ENCODE measurements at places on chromosomes 2 and 18. TPM values are rescaled to one million over a fixed set of nuclear protein-coding genes. Genes with fewer than 3 reads are reported as not detected.
A peak's percentile ranks its signal among the peaks of the same experiment; 100 is the strongest.

Gene NLRC4
- not detected for total RNA-seq

Gene TTN
- 11.0 TPM for total RNA-seq

Gene SOX11
- not detected for total RNA-seq

Gene CNGA3
- total RNA-seq, result not detected

GRCh38 chr2:129299338-129299737 is 680.1 kb upstream of the RAB6C start:
- H3K4me3 ChIP-seq, result no peak overlapping the region
- H3K36me3 ChIP-seq, result no peaks in the 10 kb centered on the region
- no peaks in the 10 kb centered on the region for H3K27me3 ChIP-seq
- DNase-seq, result no peak
- no peaks in the 10 kb centered on the region for H3K4me1 ChIP-seq

- DNase-seq, result no peak
- no peaks in the 10 kb centered on the region for H3K36me3 ChIP-seq
- no peak overlapping the region for H3K27ac ChIP-seq
- H3K4me3 ChIP-seq, result no peak overlapping the region
- 0 out of 2 replicates have a peak, but pooled peaks cover 7% of the 10 kb centered on the region for H3K4me1 ChIP-seq
Measured at GRCh38 chr2:191845876-191846514, 893 bp downstream of the CAVIN2 start.

DNA sequence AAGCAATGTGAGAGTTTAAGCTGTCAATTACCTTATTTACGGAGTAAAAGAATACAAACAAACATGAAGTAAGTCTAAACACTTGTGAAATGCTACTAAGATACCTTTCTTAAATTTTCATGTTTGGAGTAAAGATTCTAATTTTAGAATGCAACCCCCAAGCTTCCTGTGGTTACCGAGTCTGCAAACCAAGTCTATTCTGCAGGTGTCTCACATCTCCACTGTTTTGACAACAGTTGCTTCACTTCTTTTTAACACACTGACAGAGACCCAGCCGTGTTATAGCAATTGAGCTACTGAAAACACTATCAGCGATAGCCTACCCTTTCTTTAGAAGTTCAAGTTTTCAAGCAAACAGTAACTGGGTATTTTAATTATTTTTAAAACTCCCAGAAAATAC is 608.3 kb downstream of the ERBB4 start:
- no peak for DNase-seq
- no peaks in the 10 kb centered on the region for H3K4me1 ChIP-seq
- H3K4me3 ChIP-seq, result no peak overlapping the region
- H3K27ac ChIP-seq, result no peak overlapping the region

DNA sequence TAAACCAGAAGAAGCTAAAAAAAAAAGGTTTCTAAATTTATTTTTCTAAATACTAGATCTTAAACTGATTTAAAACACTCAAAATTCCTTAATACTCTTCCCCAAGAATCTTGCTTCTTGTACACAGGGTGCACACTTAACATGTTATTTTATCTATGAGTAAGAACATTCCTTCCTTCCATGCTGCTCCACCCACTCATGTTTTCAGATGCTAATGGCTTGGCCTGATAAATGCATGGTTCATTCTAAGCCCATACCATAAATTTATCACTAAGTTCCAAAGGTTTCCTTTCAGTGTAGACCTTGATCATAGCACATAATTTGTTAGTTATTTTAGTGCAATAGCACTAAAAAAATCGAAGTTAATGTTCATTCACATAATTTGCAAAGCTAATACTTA is 8.1 kb downstream of the FBXO48 start:
- no peaks in the 10 kb centered on the region for H3K36me3 ChIP-seq
- H3K27me3 ChIP-seq, result no peaks in the 10 kb centered on the region
- no peaks in the 10 kb centered on the region for H3K4me1 ChIP-seq
- DNase-seq, result no peak
- no peak overlapping the region for H3K27ac ChIP-seq
- H3K4me3 ChIP-seq, result no peak overlapping the region

GRCh38 chr2:145383961-145384360 is 864.0 kb upstream of the ZEB2 start:
- H3K4me3 ChIP-seq, result no peak overlapping the region
- DNase-seq, result no peak
- no peaks in the 10 kb centered on the region for H3K27me3 ChIP-seq
- H3K36me3 ChIP-seq, result no peaks in the 10 kb centered on the region

DNA sequence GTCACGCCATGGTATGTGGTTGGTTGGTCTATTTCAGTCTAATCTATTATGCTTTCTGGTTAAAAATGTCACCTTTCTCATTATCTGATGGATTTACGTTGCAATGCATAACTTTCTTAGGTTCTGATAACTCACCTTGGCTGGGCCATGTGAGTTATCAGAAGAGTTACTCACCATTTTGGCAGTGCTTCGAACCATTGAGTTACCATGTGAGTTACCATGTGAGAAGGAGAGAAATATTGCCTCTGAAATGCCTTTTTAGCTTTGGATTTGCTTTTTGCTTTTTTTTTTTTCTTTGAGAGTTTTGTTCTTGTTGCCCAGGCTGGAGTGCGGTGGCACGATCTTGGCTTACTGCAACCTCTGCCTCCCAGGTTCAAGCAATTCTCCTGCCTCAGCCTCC is 1.6 kb downstream of the SMARCAL1 start:
- H3K4me3 ChIP-seq, result no peak overlapping the region
- no peaks in the 10 kb centered on the region for H3K36me3 ChIP-seq
- no peak for DNase-seq

GRCh38 chr2:127426501-127427354 is 8.5 kb downstream of the PROC start:
- DNase-seq, result no peak
- no peaks in the 10 kb centered on the region for H3K27me3 ChIP-seq
- H3K36me3 ChIP-seq, result no peaks in the 10 kb centered on the region
- H3K27ac ChIP-seq, result no peak overlapping the region
- no peaks in the 10 kb centered on the region for H3K4me1 ChIP-seq

DNA sequence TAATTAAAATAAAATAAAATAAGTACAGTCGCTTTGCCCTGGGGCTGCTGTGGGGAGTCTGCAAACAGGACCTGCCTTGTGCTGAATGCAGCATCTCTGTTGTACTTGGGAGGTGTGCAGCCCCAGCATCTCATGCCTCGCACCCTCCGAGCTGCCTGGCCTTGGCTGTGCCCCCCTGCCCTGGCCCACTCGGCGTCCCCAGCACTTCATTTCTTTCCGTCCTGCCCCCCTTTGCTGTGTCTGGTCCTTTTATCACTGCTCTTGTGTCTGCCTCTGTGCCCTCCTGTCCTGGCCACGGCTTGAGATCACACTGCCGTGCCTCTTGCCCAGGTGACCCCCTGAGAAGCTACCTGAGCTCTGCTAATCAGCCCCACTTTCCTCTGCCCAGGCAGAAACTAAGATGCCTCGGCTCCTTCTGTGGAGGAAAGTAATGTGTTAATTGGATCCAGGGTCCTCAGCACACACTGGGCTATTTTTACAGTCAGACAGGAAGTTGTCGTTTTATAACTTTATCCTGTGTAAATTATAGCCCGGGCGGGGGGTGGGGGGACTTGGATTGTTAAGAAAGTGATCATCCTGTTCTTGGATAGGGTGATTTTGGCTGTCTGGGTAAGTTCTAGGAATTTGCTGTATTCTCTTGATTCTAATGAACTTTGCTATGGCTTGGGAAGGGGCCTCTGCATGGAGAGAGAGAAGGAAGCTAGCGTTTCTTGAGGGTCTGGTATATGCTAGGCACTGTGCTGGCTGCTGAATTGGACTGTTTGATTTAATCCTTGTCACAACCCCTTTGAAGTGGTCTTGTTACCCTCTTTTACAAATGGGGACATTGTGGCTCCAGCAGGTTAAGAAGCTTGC is 69.4 kb downstream of the AGAP1 start:
- no peak overlapping the region for H3K4me3 ChIP-seq
- DNase-seq, result no peak
- no peaks in the 10 kb centered on the region for H3K36me3 ChIP-seq
- peak overlapping the region; percentile 33 for H3K27ac ChIP-seq
- H3K4me1 ChIP-seq, result peaks cover 11% of the 10 kb centered on the region

Measured in Caco-2 (cell line).